ENCODE measurements at places on chromosomes 2 and 18.

- no peak for DNase-seq
Measured at GRCh38 chr2:126227250-126227649, 428.7 kb upstream of the GYPC start.

DNA sequence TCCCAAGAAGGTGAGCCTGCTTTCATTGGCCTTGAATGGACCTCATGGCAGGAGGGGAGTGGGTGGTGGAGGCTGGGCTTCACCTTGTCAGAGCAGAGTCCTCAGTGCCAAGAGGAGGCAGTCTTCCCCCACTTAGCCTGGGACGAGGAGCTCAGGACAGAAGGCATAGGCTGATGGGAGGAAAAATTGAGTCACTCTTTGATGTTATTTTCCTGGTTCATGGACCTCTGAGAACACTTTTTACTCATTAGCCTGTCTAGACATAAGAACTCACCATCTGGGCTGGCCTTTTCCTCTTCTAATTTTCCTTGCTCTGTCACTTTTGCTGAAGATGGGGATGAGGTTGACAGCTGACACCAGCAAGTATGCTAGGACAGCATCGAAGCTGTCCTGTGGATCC lies 225.7 kb upstream of the TNP1 start:
- DNase-seq: no peak

DNA sequence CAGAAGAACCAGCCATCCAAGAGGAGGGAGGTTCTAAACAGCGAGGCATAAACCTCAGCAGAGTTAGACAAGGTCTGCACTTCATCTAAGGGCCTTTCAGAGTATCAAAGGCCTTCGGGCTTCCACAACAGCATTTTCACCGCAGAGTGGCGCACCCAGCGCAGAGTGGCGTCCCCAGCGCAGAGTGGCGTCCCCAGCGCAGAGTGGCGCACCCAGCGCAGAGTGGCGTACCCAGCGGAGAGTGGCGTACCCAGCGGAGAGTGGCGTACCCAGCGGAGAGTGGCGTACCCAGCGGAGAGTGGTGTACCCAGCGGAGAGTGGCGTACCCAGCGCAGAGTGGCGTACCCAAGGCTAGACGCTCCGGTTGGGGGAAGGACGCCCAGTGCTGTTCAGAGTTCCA lies 137.9 kb downstream of the ZNF516 start:
- no peak for DNase-seq

- DNase-seq: no peak
Measured at GRCh38 chr2:20093263-20094141, 42.1 kb upstream of the LAPTM4A start.

DNA sequence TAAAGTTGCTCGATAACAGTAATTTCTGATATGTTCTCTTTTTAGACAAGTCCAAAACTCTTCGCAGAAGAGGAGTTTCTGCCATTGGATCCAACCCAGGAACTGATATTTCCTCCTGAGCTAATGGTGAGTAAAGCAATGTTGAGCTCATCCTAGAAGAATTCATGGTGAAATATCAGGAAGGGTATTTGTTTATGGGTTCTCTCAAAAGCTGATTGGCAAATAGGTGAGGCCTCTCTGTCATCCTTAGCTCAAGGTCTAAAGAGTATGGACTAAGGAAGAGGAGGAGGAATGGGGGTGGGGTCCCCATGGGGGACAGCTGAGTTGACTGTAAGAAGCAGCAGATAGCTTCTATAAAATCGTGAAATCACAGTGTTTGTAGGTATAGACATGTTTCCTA lies 18.2 kb downstream of the AOX1 start:
- DNase-seq: no peak

- no peak for DNase-seq
Measured at GRCh38 chr18:2641638-2642037, 13.9 kb upstream of the SMCHD1 start.

- no peak for DNase-seq
Measured at GRCh38 chr2:37588316-37588777, 83.1 kb downstream of the CDC42EP3 start.

DNA sequence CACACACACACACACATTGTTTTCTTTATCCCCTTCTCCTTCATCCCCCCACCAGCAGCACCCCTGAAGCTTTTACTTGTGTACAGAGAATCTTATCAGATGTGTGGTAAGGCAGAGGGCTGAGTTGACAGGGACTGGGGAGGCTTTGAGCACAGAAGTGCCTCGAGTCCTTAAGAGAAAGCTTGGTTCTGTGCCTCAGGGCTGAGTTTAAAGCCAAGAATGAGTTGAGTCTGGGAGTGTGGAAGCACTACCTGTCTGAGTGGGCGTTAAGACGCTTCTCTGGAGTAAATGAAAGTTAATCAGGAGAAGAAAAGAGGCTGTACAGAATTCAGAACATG lies 2.7 kb downstream of the ID2 start:
- DNase-seq: no peak

- no peak for DNase-seq
Measured at GRCh38 chr18:3037423-3037915, 24.5 kb upstream of the LPIN2 start.

DNA sequence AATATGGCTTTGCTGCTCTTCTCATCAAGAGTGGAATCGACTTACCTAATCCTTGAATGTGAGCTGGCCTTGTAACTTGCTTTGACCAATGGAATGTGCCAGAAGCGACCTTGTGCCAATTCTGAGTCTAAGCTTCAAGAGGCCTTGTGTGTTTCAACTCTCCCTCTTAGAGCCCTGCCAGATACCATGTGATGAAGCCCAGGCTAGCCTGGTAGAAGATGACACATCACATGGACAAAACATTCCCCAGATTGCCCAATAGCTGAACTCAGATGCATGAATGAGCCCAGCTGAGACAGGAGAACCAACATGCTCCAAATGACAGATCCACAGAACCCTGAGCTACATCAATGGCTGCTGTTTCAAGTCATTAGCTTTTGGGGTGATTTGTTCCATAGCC lies 4.2 kb upstream of the KLHL14 start:
- no peak for DNase-seq

DNA sequence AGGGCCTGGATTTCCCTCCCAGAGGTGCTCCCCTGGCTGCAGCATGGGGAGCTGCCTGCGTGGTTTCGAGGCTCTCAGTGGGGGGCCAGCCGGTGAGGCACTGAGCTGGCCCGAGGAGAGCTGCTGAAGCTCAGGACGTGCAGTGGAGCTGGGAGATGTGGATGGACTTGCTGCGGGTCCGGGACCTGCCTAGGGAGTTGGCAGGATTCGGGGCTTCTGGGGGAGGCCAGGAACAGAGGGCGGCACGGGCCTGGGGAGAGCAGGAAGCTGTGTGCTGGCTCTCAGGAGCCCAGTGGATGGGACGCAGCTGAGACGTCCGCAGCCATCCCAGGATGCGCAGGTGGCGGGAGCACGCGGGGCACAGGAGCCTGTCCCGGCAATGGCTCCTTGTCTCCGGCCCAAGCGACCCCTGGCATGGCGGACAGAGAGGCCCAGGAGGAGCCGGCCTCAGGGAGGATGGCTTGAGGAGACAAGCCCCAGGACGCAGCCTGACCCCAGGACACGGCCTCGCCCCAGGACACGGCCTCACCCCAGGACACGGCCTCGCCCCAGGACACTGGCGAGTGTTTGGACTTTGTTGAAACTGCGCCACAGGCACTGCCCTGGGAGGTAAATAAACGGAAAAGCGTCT lies 116.1 kb downstream of the NFATC1 start:
- no peak for DNase-seq

DNA sequence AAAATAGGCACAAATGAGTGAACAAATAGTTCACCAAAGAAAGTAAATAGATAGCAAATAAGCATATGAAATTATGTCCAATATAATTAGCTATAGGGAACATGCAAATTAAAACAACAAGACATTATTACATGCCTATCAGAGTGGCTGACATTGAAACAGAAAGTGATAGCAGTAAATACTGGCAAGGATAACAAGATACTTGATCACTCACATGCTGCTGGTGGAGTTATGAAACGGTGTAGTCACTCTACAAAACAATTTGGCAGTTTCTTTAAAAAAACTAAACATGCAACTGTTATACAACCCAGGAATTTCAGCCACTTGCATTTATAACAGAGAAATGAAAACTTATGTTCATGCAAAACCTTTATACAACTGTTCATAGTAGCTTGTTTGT lies 439.2 kb upstream of the ACVR2A start:
- DNase-seq: no peak

DNA sequence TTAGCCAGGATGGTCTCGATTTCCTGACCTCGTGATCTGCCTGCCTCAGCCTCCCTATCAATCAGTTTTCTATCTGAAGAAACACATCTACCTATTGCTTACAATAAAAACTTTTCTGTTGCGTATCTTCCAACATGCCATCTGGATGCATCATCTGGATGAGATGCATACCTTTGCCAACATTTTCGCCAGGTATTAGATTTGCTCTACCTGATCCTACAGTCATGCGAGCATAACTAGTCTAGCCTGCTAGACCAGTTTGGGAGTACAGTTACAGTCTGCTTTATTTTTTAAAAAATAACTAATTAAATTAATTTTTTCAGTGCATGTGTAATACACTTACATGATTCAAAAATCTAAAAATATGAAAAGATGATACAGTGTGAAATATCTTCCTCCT lies 334.0 kb upstream of the MEX3C start:
- DNase-seq: no peak

All from cerebellar nuclear complex (tissue), 1 donor.